Activated T-cell treated with anti-CD3 and anti-CD28 coated beads for 1 hour (primary cell): ENCODE measurements at places on chromosomes 12 and 14.

DNA sequence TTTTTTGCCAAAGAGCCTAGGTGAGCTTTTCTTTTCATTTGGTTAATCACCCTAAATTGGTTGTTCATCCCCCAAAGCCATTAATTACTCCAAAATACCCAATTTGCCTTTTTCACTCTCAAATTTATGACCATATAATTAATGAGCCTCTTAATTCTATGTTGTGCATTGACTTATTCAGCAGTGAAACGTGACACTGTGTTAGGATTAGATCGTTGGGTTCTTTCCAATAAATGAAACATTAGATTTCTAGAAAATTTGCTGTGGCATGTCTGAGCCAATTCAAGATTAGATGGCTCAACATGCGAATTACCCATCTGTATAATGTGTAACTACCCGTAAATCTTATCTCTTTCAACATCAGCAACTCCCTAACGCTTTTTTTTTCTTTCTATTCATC, 273.4 kb downstream of the BMP4 start:
- no peak for DNase-seq

DNA sequence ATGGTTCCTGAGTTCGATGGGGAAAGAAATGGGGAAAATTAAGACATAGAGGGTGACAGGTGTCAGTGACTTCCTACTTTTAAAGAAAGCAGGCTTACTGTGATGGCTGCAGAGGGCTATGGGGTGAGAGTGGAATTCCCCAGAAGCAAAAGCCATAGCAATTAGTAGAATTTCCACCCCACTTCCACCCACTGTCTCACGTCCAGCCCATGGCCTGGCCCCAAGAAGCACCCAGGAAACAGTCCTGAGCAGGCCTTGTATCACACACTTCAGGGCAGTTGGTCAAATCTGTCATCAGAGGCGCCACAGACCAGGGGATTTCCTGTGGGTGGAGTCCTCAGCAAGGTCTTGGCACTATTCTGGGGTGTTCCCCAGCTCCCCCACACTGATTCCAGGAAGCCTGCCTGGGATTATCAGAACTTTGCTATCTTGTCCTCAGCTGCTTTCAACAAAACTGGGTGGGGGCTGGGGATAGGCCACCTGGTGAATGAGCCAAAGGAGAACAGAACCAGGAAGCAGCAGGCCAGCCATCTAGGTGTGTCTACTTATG, 120.1 kb upstream of the CCND2 start:
- DNase-seq = no peak

DNA sequence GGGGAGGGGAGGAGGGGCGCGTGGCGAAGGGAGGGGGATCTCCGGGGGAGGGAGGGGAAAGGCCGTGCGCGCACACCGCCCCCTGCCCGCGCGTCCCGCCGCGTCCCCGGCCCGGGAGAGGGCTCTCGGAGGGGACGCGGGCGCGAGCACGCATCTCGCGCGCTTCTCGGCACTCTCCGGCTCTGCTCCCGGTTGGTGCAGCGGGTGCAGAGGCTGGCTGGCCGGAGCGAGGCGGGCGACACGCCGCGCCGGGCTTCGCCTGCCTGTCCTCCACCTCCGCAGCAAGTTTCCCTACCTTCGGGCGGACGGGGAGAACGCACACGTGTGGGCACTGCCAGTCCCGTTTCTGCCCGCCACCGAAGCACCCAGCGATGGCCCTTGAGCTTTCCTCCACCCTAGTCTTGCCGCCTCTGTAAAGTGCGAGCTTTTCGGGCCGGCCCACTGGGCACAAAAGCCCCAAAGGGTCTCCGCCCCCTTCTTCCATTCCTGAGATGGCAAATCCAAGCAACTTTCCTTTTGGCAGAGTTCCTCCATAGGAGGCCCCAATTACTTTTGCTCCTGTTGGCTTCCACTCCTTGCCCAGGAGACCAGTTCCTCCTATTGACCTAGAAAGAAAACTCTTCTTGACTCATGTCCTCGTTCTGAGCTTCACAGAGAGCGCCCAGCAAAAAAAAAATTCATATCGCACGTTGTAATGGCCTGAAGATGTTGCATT, 363 bp upstream of the CSAD start:
- DNase-seq = peak; percentile 71

GRCh38 chr12:87603727-87604126, 425.5 kb downstream of the C12orf50 start:
- no peak for DNase-seq

DNA sequence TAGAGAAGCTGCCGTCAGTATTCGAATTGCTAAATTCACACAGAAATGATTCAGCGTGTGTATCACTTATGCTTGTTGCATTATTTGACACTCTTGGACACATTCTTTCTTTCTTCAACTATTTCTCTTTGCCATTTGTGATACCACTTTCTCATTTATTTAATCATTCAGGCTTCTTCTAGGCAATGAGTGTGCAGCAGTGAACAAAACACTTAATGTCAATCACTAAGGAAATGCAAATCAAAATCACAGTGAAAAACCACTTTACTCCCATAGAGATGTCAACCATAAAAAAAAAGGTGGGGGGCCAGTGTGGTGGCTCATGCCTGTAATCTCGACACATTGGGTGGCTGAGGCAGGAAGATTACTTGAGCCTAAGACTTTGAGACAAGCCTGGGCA, 214.6 kb downstream of the FLRT2 start:
- DNase-seq = no peak

DNA sequence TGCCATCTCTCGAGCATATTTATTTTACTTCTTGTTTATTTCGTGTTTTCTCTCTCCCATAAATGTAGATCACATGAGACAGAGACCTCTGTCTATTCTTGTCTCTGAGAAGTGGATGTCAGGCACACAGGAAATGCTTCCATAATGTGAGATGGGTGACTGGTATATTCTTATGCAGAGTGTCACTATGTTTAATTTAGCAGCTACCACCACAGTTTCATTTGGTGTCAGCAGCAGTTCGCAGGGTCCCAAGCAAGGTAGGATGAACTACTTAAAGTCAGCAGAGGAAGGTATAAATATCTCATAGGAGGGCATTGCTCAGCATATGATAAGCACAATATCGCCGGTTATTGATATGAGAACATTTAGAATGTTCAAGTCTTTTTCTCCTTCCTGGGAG, 180.9 kb upstream of the CNTN1 start:
- no peak for DNase-seq

DNA sequence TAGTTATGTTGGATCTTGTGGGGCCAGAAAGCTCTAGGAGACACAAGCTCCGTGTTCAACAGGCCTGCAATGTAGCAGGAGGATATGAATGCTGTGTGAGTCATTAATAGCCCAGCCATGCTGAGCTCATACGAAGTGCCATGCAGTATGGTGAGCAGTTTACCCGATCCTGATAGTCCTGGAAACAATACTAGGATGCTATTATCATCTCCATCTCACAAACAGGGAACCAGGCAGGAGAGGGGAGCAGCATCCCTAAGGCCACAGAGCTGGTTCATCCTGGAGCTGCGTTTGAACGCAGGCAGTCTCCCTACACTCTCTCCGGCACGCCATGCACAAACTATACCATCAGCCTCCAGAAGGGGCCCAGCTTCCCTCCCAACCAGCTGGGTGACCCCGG, 20.5 kb downstream of the TTC7B start:
- DNase-seq = no peak

DNA sequence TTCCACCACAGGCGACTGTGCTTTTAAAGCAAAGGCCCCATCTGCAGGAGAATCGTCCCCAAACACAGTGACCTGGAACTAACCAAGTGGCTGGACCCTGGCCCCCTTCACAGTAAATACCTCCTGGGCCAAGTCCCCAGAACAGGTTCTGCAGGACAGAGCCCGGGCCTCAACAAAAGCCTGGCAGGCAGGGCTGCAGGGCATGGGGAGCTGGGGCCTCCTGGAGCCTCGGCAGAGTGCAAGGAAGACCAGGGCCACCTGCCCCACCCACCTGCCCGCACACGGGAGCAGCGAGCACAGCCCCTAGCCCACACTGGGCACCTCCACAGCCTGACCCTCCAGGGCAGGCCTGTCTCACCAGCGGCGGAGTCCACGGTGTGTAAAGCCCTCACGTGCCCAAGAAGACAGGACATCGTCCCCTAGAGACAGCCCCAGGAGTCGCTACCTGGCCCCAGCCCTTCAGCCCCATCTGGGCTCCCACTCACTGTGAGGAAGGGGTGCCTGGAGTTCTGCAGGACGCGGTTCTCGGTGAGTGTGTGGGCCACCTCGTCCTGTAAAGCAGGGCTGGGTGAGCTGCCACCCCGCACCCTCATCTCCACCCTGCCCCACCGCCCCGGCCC, 21.0 kb downstream of the AKT1 start:
- no peak for DNase-seq

DNA sequence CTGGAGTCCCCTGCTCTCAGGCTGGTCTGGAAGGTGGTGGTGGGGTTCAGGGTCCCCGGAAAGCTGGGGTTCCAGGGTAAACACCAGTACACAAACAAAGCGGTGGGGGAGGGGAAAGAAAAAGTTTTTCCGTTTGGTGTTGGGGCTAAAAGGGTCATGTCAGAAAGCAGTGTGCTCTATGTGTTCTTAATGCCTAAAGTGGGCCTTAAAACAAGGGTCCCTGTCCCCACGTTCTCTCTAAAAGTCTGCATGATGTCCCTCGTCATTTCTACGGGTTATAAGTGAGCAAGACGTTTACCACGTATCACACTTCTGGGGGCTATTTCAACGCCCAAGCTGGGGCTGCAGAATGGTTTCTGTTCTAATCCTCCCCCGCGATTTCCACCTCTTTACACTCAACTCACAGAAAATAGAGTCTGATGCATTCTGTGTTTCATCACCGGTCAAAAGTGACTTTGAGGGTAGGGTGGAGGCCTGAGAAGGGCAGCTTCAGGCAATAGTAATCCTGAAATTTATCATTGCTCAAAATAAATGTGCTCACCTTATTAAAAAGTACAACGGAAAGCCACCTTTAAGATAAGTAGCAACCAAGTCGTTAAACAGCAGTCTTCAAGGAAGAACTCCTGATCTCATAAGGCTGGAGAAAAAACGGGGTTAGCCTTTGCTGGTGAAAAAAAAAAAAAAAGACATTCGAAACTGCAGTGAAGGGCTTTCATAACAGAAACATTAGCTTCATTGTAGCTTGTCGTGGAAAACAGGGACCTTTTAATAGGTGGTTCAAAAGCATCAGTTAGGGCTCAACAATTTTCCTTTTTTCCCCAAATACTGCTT, 63.9 kb upstream of the PTGR2 start:
- no peak for DNase-seq

- DNase-seq = no peak
Observed at GRCh38 chr12:50579757-50580267, 75.0 kb downstream of the DIP2B start.

GRCh38 chr12:27841392-27841882, 61.4 kb upstream of the MANSC4 start:
- DNase-seq = no peak

DNA sequence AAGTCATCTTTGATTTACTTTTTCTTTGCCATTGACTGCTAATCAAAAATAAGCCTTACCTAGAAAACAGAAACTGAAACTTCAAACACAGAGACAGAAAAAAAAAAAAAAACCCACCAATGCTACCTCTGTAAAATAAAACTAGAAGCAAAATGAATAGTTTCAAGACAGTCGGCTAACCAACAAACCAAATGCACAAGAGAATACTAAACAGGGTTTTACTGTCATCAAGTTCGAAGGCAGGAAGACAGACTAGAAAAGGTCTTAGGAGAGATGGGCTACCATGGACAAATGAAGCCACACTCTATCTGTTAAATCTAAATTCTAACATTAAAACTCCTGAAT, 59.5 kb downstream of the SEL1L start:
- no peak for DNase-seq

DNA sequence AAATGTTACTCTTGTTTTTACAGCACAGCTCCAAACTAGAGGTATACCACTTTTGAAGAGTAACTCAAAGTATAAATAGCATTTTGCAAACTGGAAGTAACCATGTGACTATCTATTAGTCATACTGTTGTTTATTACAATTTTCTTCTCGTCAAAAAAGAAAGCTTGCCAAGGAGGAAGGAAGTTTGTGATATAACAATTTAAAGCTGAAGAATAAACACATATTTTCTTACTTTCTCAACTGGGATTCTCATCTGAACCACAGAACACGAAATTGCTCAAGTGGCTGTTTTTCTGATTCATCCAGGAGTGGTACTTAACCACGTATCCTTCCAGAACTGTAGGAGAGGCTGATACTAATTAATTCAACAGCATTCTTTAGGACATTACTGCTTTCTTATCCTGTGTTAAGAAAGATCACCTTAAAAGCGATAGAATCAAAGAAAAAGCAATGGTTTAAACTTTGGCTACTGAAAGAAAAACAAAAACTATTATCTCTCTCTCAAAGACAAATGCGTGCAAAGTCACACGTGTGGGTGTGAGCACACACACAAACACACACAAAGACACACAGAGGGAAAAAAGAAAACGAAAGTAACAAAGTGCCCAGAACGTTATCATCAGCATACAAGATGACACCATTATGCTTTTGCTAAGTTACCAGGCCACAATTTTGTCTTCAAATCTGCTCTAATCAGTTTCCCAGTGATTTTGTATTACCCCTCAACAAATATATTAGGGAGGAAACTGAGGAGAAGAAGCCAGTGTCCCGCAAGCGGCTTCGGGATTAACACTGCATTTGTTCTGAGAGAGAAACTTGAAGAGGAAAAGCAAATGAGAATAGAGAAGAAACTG, at the start of gene CLEC2B:
Gene CLEC2B, minus strand, starts transcription at position 48 of the 855 bp plus-strand sequence.
- no peak for DNase-seq

GRCh38 chr12:101845137-101845711, 14.5 kb upstream of the GNPTAB start:
- no peak for DNase-seq

DNA sequence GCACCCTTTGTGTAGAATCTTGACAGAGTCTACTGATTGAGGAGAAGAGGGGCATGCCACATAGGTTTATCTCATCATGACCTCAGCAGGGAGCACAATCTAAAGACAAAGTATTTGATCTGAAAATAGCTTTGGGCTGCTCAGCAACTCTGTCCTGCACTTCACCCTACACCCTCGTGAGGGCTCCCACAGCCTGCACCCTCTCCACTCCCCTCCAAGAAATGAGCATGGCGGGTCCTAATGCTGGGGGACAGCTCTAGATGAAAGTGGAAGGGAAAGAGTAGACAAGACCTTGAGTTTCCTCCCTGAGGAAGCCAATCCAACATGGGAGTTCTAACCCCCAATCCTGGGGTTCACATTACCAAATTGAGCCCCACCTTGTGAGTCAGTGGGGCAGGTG, 10.7 kb upstream of the KRT5 start:
- no peak for DNase-seq

GRCh38 chr14:34238610-34239009, 223.4 kb downstream of the SPTSSA start:
- DNase-seq = no peak

- no peak for DNase-seq
Observed at GRCh38 chr12:1916371-1917171, 1.9 kb downstream of the CACNA2D4 start.

GRCh38 chr14:105933238-105933637, 406.9 kb downstream of the TMEM121 start:
- no peak for DNase-seq
